ENCODE measurements at places on chromosomes 16 and 17.

DNA sequence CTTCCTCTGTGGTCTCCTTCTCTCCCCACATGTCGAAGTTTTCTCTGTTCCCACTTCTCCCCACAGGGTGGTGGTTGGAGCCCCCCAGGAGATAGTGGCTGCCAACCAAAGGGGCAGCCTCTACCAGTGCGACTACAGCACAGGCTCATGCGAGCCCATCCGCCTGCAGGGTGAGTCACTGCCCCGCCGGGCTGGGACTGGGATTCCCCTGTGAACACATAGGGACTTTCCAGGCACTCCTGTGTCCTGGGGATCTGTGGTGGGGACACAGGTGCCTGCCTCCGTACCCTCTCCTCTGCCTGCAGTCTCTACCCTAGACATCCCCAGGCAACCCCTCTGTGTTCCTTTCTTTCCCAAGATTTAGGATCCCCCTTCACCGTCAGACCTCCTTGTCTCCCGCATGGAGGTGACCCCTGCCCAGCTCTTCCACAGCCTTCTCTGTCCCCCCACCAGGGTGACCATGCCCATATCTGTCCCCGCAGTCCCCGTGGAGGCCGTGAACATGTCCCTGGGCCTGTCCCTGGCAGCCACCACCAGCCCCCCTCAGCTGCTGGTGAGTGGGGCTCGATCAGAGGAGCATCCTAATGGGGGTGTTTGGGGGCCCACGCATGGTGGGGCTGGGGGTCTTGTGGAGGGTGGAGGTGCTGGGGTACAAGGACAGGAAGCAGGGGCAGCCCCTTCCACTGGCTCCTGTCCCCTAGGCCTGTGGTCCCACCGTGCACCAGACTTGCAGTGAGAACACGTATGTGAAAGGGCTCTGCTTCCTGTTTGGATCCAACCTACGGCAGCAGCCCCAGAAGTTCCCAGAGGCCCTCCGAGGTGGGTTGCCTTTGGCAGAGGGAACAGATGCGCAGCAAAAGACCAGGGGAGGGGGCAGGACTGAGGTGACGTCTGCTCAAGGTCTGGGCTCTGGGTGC, 5.8 kb downstream of the ITGAM start:
- DNase-seq: peak; percentile 72

DNA sequence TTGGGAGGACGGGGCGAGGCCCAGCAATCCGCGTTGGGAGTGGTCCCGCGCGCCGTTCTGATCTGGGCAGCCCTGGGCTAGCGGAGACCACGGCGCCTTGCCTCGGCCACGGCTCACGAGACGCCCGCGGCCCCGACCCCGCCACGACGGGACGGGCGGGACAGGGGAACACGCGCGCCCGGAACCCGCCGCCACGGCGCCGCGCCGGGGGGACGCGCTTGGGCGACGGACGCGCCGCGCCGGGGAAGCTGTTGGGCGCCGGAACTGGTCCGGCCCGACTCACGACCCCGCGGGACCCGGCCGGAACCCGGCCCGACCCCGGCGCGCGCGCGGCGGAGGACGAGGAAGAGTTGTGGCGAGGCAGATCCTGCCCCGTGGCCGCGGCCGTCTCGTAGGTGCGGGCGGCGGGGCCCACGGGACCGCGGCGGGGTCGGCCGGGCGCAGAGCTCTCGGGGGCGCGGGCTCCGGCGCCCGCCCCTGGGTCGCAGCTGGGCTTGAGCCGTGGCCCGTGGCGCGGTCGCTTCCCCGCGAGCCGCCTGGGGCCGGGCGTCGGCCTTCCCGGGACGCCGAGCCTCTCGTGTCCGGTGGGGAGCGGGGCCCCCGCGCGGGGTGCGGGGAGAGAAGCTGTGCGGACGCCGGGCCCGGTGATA, at the start of gene ACSF3:
Gene ACSF3, plus strand, starts transcription at position 251 of the 650 bp plus-strand sequence. CDS start 6,830 bp downstream, outside the sequence.
- DNase-seq: peak; percentile 36

DNA sequence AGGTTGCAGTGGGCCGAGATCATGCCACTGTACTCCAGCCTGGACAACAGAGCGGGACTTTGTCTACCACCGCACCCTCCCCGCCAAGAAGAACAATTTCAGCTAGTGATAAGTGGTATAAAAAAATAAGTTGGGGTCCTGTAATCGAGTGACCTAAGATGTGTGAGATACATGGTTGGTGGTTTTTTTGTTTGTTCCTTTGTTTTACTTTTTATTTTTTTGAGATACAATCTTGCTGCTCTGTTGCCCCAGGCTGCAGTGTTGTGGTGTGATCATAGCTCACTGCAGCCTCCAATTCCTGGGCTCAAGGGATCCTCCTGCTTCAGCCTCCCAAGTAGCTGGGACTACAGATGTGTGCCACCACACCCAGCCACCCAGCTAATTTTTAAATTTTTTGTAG, 58.7 kb downstream of the PITPNC1 start:
- no peak for DNase-seq

DNA sequence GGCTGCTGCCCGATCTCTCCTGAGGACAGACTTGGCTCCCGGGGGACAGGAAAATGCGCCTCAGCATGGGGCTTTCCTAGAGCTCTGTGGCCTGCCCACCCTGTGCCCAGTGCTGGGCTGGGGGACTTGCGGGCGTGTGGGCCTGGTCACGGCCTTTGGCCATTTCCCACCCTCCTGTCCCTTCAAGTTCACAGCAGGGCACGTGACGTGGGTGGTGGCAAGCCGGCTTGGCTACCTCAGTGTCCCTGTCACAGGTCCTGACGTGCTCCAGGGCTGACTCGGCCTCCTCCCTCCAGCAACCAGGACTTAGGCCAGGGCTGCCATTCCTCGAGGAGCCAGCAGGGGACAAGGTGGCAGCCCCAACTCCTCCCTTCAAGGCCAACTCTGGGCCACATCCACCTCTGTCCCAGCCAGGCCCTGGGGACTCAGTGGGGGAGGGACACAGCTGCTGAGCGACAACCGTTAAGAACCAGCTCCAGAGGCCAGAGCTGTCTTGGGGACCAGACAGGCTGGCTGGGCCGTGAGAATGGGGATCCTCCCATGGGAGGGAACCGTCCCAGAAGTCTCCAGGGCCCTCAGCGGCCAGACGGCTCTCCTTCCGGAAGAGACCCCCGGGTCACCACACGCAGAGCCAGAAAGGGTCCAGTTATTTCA, 981 bp upstream of the UNC13D start:
- peak; percentile 77 for DNase-seq

DNA sequence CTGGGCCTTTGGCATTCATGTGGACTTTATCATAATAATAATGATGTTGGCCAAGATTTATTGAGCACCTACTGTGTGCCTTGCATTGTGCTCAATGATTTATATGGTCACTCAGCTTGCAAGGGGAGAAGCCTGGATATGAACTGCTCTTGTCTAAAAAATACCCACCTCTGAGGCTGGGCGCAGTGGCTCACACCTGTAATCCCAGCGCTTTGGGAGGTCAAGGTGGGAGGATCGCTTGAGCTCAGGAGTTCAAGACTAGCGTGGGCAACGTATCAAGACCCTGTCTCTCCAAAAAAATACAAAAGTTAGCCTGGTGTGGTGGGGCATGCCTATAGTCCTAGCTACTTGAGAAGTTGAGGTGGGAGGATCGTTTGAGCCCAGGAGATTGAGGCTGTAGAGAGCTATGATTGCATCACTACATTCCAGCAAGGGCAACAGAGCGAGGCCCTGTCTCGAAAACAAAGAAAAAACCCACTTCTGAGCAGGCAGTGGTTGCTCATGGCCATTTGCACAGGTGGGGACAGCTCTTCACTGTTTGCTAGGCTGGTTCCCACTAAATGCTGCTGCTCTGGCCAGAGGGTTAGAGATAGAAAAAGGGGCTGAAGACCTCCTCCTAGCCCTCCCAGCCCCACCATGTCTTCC, 4.3 kb upstream of the ADGRG1 start:
- peak; percentile 57 for DNase-seq

DNA sequence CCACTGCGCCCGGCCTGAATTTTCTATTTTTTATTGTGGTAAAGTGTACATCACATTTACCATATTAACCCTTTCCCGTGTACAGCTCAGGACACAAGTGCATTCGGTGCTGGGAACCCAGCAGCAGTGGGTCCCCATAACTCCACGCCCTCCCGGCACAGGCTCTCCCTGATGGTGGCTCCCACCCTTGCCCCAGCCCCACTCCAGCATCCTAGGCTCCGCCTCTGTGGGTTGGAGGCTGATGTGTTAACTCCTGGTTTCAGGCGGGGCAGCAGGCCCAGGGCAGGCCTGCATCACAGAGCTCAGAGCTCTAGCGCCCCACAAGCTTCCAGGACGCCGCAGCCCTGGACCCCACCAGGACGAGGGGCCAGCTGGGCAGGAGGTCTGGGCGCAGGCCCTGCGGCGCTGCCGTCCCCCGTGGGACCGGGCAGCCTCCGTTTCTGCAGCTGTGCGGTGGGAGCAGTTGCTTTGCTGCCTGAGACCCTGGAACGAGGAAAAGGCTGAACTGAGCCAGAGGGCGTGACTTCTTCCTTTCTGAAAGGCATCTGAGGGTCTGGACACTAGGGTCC, 19.6 kb downstream of the ZFPM1 start:
- DNase-seq: no peak

GRCh38 chr16:87374313-87374712, 9.3 kb downstream of the FBXO31 start:
- DNase-seq: no peak

DNA sequence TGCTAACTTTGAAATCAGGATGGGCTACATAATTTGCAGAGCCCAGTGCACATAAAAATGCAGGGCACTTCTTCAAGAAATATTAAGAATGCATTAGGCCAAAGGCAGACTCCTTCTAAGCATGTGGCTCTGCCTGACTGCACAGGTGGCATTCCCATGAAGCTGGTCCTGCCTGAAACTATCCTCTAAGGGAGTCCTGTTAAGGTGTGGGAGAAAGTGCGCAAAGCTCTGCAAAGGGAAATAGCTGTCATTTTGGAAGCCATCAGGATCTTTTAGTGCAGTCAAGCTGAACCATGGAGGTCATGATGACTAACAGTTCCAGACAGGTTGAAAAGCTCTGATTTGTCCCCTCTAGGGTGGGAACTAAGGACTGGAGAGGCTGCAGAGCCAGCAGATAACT, 41.9 kb upstream of the CRHR1 start:
- no peak for DNase-seq

- no peak for DNase-seq
Measured at GRCh38 chr16:22739077-22739476, 74.9 kb upstream of the HS3ST2 start.

- peak; percentile 49 for DNase-seq
Measured at GRCh38 chr16:25014500-25015147, 545 bp downstream of the ARHGAP17 start.

- DNase-seq: no peak
Measured at GRCh38 chr17:77106874-77107358, 33.9 kb upstream of the SEC14L1 start.

- no peak for DNase-seq
Measured at GRCh38 chr17:56269556-56270389, 116.5 kb downstream of the ANKFN1 start.

DNA sequence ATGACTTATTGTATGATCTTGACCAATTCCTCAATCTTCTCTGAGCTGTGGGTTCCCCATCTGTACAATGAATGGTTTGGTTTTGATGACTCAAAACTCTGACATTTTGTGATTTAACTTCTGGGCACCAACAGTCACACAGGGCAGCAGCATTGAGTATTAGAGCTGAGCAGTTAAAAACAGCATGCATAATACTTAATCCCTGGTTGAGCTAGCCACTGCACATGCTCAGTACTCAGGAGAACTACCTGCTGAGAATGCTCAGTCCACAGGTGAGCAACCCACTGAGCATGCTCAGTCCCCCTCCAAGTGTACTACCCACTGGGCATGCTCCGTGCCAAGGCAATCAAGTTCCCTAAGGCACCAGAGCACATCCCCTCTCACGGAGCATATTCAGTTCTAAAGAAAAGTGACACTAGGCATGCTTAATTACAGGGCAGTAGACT, 68.7 kb downstream of the AIPL1 start:
- peak; percentile 71 for DNase-seq

DNA sequence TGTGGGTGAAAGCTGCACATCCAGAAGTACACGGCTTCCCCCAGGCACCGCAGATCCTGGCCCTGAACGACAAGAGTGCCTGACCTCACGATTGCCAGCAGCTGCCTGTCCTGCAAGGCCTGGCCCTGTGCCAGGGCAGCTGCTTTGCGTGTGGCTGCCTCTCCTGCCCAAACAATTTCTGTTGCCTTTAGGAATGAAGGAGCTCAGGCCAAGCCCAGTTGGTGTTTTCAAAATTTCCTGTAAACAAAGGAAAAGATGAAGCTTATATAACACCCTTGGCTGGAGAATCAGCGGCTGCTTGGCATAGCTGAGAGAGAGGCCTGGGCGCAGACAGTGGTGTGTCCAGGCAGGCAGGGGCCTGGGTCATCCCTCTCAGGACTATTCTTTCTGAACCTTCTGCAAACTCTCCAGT, 11.7 kb upstream of the SLC47A2 start:
- peak; percentile 96 for DNase-seq

DNA sequence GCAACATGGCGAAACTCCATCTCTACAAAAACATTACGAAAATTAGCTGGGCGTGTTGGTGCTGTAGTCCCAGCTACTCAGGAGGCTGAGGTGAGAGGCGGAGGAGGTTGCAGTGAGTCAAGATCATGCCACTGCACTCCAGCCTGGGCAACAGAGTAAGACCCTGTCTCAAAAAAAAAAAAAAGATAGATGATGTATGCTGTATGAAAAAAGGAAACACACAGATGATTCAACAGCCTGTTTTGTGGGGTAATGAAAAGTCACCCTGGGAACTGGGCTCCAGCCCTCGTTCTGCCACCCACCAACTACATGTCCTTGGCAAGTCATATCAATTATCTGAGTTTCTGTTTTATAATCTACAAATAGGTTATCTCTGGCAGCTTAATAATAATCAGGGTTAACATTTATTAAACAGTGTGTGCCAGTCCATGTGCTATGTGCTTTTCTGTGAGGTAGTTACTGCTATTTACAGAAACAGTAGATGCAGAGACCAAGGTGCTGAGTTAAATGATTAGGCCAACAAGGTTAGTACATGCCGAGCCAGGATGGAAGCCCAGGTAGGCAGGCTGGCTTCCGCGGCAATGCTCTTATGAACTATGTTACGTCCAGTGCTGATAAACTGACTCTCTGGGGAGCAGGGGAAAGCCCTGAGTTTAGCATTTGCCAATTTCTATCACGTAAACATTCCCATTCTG, 1.1 kb downstream of the G6PC1 start:
- no peak for DNase-seq

DNA sequence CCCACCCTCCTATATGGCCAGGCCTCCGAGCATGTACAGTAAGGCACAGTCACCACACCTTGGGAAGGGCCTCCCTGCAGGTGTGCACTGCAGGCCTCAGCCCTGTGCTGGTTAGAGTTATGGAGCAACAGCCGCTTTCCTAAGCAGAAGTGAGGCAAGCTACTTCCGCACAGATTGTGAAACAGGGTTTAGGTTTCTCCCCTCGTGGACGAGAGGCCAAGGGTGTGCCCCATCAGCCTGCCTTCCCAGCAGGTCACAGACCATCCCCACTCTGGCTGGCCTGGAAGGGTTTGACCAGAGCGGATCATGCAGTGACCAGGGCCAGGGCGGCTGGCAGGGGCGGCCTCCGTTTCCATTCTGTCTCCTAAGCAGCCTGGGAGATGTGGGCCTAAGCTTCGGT, 4.7 kb downstream of the MSRB1 start:
- peak; percentile 78 for DNase-seq

- DNase-seq: no peak
Measured at GRCh38 chr17:63426917-63427308, 19.2 kb downstream of the CYB561 start.
